ENCODE measurements at places on chromosomes 13 and 19.

- DNase-seq = no peak
Measured at GRCh38 chr19:58366585-58367430, 4.3 kb upstream of the ZNF497 start.

- no peak for DNase-seq
Measured at GRCh38 chr13:111251646-111252445, 68.6 kb upstream of the TEX29 start.

- DNase-seq = no peak
Measured at GRCh38 chr13:41678848-41679247, 221.5 kb downstream of the RGCC start.

GRCh38 chr13:48776401-48776800 lies 122.7 kb downstream of the CYSLTR2 start:
- DNase-seq = no peak

GRCh38 chr13:36329361-36329760 lies 16.8 kb downstream of the SPART start:
- DNase-seq = no peak

GRCh38 chr13:103210348-103210747 lies 144.1 kb upstream of the SLC10A2 start:
- DNase-seq = no peak

GRCh38 chr13:35648201-35648600 lies 171.7 kb upstream of the MAB21L1 start:
- DNase-seq = no peak

DNA sequence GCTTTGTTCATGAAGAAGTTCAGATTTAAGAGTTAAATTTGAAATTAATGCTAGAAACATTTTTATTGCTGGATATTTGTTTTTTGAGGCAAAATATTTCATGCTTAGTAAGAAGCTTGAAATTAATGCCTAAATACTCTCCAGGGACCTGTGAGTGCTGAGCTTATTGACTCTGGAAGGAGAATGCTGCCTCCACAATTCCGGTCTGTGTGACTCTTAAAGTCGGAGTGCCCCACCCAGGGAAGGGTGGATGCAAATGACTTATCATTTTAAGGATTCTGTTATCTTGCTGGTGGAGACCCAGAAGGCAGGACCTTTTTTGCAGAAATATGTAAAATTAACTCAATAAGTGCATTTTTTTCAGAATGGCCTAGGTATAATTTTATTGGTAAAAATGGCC lies 143.8 kb upstream of the RXFP2 start:
- no peak for DNase-seq

GRCh38 chr19:2426611-2427428 lies 566 bp downstream of the TIMM13 start:
- peak; percentile 62 for DNase-seq

DNA sequence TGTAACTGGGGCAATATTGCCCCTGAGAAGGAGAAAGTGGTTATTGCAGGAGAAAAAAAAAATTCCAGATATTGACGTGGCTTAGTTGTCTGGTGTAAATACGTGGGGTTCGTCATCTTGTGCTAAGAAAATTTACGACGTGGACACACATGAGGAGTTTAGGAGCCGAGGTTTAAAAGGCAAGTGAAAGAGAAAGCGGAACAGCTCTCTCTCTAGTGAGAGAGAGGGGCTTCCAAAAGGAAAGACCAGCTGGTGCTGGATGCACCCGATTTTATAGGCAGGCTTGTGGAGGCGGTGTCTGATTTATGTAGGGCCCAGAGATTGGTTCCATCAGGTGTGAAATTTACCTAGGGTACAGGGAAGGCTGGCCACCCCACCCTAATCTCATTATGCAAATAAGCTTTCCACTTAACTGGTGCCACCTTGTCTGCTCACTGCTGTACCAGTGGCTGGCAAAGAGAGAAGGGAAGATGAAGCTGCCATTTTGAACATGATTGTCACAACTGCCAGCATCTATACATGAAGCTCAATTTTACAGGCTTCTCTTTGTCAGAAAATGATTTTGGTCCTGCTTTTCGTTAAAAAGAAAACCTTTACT lies 845.1 kb downstream of the DACH1 start:
- no peak for DNase-seq

DNA sequence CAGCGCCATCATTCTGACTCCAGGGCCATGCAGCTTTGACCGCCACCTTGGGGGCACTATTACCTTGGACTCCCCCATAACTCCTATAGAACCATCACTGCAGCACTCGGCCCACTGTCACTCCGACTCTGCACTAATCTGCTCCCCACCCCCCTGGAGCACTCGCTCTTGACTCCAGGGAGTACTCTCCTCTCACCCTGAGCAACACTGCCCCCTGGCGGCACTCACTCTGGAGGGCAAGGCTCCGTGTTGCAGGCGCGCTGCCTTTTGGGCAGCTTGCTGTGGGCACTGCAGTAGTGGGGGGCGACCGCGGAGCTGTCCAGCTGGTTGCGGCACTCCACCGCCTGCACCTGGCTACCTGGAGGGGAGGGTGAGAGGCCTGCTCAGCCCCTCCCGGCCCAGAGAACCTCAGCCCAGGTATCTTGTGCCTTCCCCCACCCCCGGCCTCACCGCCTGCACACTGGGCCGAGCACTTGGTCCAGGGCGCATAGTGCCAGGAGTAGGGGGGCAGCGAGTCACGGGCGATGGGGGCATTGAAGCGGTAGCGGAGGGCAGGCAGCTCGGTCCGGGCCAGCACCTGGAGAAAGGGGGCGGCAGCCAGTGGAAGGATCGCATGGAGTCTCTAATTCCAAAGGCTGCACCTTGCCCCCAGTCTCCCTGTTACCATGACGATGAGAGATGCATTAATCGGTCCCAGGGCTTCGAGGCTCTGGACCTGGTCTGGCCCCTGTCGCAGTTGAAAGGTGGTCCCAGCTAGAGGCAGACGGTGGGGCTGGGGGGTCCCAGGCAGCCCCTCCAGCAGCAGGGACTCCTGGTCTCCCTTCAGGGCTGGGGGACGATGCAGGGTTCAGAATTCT lies 8.9 kb upstream of the MYO1F start:
- DNase-seq = peak; percentile 53

DNA sequence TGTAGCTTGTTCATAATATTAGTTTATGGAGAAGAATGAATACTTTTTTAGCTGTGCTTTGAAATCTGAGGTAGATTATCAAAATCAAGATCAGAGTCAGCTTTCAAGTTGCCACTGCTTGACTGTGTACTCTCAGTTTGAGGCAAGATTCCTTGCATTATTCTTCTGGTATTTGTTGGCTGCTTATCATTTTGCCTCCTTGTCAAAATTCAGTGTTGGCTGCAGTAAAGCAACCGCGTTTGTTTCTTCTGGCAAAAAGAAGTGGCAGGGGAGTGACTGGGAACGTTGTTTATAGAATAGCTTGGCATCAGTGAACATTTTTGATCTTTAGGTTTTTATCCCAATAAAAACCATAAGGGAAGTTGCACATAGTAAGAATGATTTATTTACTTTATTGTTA lies 419.3 kb upstream of the GPC6 start:
- DNase-seq = no peak

DNA sequence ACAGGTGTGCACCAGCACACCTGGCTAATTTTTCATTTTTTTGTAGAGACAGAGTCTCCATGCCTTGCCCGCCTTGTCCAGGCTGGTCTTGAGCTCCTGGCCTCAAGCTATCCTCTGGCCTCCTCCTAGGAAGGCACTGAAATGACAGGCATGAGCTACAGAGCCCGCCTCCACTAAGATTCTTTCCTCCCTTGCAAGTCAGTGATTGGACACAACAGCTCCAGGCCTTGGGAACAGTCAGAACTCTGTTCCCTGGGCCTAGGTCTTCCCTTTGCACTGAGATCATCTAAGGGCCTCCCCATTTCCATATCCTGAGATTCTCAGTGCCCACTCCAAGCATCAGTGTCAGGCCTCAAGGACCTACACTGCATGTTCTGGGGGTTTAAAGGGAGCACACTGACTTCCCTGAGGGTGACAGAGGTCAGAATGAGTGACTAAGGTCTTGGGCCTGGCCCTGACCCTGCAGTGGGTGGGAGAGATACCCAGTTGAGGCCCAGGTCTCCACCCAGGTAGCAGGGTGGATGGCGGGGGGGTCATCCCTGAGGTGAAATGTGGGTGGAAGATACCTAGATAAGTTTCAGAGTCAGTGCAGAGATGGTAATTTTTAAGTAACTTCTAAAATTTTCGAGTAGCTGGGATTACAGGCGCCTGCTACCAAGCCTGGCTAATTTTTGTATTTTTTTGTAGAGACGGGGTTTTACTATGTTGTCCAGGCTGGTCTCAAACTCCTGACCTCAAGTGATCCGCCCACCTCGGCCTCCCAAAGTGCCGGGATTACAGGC lies 17.3 kb upstream of the ERCC1 start:
- DNase-seq = no peak

DNA sequence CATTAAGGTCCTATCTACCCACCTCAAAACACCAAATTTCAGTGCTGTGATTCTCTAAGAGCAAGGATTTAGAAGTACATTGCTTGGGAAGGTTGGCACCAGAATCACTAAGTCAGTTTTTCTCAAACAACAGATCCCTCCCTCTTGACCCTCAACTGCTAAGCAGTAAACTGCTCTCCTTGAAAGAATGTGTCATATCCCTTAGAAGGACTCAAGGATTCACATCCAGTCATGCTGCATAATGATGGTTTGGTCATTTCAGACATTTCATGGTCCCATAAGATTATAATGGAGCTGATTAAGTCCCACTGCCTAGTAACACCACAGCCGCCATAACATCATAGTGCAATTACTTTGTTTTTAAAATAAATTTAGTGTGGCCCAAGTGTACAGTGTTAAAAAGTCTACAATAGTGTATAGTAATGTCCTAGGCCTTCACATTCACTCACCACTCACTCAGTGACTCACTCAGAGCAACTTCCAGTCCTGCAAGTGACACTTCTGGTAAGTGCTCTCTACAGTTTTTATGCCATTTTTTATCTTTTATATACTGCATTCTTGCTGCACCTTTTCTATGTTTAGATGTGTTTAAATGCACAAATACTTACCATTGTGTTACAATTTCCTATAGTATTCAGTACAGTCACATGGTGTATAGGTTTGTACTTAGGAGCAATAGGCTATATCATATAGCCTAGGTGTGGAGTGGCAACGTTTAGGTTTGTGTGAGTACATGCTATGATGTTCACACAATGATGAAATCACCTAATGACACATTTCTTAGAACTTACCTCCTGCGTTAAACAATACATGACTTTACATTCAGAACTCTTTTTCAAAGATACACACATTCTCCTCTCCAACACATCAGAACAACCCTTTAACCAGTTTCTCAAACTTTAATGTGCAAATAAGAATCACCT lies 15.7 kb upstream of the CCDC169 start:
- no peak for DNase-seq

GRCh38 chr19:38707512-38708114 lies 36.7 kb downstream of the CAPN12 start:
- no peak for DNase-seq

DNA sequence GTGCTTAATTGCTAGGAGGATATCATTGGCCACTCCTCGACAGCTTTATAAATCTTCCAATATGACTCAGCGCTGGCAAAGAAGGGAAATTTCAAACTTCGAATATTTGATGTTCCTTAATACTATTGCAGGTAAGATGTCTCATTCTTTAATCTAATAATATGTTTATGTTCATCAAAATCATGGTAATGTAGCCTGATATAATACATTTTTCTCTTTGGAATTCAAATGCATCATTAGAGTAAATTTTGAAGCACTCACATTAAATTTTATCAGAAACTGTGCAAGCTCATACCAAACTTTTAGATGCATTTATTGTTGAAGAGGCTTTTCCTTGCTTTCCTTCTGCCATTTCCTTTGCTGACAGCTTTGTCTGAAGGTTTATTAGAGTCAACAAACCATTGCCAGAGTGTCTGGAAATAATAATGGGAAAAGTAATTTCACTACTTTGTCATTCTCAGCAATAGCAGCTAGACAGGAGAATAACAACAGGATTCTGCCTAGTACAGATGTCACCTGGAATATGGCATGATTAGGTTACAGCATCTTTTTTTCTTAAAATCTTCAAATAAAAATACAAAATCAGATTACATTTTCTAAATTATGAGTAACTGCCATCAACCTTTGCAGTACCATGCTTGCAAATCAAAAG lies 78.6 kb upstream of the MAB21L1 start:
- no peak for DNase-seq

GRCh38 chr13:49904729-49905456 lies 31.2 kb downstream of the SPRYD7 start:
- DNase-seq = no peak

DNA sequence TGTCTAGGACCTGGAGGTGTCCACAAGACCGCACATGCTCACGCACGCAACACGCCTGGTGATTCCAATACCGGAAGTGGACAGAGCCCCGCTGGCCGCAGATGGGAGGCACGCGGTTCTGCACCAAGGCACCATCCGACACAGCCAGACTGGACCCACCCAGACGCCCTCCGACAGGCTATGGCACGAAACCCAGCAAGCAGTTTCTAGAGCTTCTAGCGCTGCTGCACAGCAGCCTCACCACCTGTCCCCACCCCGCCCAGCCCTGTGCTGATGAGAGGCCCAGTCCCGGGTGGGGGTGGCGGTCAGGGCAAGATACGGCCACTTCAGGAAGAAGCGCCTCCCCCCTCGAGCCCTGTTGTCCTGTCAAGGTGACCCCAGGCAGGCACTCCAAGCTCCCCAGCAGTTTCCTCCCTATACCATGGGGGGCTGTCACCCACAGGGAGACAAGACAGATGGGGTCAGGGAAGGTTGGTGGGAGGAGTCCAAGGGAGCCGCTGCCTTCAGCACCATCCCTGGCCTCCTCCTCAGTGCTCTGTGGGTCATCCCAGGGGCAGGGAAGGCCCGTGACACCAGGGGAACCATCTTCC lies 11.3 kb downstream of the LSM4 start:
- no peak for DNase-seq

GRCh38 chr13:110431425-110432294 lies 124.6 kb downstream of the COL4A2 start:
- DNase-seq = no peak

DNA sequence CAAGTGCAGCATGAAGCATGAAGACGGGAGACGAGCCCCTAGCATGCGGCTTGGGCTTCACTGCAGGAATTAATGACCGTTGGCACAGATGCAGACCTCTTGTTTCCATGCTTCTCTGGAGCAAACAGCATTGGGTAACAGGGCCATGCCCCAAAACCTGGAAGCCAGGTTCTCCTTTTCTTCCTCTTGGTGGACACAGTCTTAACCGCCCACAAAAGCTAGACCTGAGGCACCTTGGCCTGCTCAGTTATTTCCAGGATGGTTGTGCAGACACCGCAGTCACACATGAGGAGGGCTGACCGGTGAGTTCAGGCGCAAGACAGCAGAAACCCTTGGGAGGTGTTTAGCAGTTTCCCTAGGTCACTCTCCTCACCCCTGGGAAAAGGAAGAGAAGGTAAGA lies 133.9 kb upstream of the GJB6 start:
- DNase-seq = no peak

GRCh38 chr19:51111606-51112005 lies 3.4 kb upstream of the CTU1 start:
- DNase-seq = no peak

DNA sequence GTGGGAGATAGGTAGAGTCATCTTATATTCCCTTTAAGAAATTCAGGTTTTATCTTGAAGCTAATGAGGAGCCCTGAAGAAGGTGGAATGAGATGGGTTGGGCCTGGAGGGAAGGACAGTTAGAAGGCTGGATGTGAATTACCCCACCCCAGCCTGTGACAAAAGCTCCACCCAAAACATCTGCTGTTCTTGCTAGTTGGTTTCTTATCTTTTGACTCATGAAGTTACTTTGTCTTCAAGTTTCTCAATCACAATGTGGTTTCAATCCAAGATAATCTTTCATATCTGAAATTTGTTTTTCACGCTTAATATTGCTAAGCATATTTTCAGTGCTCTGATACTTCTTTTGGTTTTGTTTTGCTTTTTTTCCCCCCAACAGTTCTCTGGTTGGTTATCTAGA lies 38.3 kb upstream of the HMGB1 start:
- no peak for DNase-seq

GRCh38 chr19:3983936-3984583 lies 1.2 kb downstream of the EEF2 start:
- no peak for DNase-seq

Measured in mesothelial cell of epicardium (in vitro differentiated cells).